GM12892 (cell line): ENCODE measurements at places on chromosomes 3 and 15.

DNA sequence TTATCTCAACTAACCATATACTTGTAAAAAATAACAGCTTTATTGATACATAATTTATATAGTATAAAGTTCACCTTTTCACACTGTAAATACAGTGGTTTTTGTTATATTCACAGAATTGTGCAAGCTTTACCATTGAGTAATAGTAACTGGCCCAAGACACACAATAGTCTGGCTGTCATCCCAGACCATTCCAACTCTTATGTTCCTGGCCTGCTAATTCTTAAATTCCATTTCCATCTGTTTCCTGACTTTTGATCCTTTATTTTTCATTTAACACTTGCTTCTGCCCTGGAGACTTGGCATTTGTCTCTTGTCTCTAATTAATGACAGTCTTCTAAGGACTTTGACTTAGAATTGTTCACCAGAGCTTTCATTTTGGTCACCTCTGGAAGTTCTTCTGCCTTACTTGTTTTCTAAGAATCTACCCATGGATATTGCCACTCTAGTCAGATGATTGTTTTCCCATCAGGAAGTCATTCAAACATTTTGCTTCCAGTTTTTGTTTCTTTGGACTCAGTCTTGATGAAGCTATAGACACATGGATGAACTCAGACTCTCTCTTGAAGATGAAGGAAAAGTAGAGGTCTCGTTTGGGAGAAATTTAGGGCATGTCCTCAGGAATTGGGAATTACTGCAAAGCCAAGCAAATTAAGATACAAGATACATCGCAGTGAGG lies 27.2 kb upstream of the PLSCR4 start:
- no peak for DNase-seq

DNA sequence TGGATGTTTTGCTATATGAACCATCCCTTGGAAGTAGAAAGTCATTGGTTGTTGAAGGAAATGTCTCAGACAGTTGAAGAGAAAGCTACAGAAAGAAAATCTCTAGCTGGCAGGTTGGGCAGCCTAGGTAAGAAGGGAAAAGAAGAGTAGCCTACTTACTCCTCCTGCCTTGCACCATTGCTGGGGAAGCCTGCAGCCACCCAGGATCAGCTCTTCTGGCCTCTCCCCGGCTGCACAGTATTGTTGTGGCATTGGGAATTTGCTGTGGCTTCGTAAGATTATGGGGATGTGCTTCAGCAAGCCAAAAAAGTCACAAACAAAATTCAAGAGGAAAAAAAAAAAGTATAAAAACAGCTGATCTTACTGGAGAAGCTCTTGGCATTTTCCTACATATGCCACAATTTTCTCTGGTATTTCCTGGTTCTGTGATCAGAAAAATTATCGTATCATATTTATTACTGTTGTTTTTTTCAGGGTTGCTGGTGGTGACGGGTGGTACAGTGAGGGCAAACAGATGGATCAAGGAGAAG lies 154.2 kb downstream of the TIGIT start:
- DNase-seq: no peak

GRCh38 chr3:196740481-196741248 lies 1.0 kb downstream of the PAK2 start:
- DNase-seq: no peak

GRCh38 chr3:46966811-46967210 lies 9.7 kb downstream of the CCDC12 start:
- no peak for DNase-seq

GRCh38 chr3:154210986-154211385 lies 89.8 kb downstream of the ARHGEF26 start:
- no peak for DNase-seq

- no peak for DNase-seq
Measured at GRCh38 chr3:133855002-133855370, 40.7 kb downstream of the RAB6B start.

- no peak for DNase-seq
Measured at GRCh38 chr15:57553526-57553925, 38.2 kb upstream of the MYZAP start.

DNA sequence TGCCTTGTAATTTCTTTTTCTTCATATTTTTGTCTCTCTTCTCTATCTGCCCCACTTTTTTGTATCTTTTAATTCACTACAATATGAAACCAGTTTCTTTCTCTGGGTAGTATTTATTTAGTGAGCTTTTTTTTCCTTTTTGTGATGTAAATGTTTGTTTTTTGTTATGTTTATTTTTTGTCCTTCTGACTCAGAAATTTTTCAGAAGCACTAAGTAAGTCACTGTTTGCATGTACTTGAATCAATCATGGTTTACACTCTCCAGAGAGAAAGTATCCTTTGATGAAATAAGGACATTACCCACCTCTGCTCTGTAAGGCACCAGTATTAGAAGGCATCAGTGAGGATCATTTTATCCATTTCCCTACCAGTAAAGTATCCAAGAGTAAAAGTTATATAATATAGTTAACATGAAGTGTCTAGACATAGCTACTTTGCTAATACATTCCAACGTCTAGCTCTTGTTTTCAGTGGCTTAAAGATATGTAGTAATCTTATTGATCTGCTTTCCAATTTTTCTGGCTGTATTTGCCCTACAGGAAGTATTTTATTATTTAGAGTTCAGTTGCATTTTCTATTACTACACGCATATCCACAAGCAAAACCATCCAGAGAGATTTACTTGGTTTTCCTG lies 25.4 kb downstream of the FILIP1L start:
- no peak for DNase-seq

- no peak for DNase-seq
Measured at GRCh38 chr3:129575997-129576384, 30.5 kb downstream of the PLXND1 start.

DNA sequence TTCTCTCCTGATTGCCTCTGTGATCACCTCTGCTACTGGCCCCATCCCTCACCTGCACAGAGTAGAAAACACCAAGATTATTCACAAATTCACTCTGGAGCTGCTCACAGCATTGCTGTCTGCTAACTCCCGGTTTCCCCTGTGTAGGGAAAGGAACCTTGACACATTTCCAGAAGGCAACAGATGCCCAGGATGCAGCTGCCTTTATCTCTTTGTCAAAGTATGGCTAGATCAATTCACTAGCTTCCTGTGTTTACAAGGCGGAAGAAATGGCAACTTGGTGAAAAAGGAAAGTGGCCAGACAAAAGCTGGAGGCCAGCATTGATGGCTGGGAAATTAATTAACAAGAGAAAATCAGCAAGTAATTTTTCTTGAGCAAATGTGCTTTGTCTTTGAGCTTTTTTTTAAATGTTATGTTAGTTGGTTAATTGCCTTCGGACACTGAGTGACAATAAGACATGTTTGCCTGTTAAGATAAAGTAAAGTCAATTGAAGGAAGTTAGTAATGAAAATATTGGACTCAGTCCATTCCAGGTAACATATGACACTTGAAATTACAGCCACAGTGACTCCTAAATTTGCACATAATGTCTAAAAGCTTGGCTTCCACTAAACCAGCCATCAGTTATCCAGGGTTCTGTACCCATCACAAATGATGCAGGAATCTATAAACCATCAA lies 394.6 kb upstream of the IL12A start:
- DNase-seq: no peak

DNA sequence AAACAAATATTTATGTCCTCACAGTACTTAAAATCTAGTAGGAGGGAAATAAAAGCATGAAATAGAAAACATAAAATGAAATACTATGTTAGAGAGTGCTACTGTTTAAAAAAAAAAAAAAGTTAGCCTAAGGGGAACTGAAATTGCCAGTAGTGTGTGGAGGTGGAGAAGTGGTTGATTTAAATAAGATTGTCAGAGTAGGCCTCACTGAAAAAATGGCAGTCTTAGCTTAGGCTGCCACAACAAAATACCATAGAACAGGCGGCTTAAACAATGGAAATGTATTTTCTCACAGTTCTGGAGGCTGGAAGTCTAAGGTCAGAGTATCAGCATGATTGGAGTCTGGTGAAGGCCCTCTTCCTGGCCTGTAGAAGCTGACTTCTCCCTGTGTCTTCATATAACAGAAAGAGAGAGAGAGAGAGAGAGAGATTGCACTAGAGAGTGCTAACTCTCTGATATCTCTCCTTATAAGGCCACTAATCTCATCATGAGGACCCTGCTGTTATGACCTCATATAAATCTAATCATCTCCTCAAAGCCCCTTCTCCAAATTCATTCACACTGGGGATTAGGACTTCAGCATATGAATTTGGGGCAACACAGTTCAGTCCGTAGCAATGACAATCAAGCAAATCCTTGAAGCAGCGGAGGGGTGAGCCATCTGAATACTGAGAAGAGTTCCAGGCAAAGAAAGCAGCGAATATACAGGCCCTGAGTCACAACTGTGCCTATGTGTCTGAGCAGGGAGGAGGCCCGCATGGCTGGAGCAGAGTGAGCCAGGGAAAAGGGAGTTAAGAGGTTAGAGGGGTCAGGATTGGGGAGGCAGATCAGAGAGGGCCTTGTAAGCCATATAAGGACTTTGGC lies 23.6 kb upstream of the LRRC34 start:
- DNase-seq: no peak

DNA sequence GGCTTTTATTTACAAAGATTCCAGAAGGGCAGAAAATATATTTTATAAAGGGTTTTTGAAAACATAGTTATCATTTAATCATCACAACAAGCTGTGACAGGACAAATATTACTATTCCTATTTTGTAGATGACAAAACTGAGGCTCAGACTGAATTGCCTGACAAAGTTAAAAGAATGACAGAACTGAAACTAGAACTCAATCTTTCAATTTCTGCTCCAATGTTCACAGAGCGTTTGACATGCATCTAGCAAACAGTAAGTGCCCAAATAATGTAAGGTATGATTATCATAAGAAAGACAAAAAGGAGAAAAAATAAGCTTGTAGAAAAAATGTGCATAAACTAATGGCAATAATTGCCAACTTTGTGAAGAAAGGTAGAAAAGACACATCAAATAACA lies 61.9 kb downstream of the SCAPER start:
- no peak for DNase-seq

GRCh38 chr3:71585887-71586809 lies 2.6 kb upstream of the FOXP1 start:
- no peak for DNase-seq

DNA sequence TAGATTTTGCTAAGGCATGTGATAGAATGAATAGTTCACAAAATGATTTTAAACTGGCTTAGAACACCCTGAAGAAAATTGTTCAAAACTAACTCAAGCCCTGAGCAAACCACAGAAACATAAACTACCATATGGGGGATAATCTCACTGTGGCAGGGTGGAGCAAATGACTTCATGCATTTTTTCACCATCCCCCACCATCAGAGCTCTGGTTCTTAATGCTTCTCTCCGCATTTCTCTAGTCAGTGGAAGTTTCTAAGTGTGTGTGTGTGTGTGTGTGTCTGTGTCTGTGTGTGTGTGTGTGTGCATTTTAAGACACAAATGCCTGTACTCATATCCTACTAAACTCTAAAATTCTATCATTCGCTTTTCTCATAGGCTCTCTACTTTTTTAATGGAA lies 107.1 kb upstream of the PHLDB2 start:
- no peak for DNase-seq

GRCh38 chr3:27535809-27536392 lies 51.7 kb upstream of the SLC4A7 start:
- DNase-seq: no peak

DNA sequence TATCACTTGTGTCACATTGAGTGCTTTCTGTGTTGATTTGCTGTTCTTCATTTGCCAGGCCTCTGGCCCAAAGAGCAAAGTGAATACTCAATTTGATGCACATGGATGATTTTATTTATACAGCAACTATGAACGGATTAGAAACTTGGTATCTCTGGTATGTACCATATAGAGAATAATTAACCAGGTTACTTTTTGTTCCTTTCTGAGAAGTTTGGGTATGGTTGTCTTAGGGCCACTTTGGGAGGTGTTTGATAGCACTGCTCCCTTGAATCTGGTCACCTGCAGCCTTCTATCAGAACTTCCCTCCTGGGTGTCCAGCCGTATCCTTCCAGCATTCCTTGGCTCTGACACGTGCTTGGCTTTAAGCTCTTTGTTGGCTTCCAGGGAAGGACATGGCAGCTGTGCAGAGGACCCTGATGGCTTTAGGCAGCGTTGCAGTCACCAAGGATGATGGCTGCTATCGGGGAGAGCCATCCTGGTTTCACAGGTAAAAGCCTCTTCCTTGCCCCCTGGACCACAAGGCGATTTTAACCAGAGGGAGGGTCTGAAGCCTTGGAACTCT lies 12.7 kb downstream of the TAGLN3 start:
- DNase-seq: no peak

- no peak for DNase-seq
Measured at GRCh38 chr3:113629584-113630421, 66.6 kb downstream of the USF3 start.

GRCh38 chr3:18443665-18444594 lies 18.8 kb upstream of the SATB1 start:
- no peak for DNase-seq

GRCh38 chr3:5951026-5951425 lies 763.5 kb downstream of the EDEM1 start:
- DNase-seq: no peak

- no peak for DNase-seq
Measured at GRCh38 chr3:176310641-176311040, 886.6 kb downstream of the TBL1XR1 start.

DNA sequence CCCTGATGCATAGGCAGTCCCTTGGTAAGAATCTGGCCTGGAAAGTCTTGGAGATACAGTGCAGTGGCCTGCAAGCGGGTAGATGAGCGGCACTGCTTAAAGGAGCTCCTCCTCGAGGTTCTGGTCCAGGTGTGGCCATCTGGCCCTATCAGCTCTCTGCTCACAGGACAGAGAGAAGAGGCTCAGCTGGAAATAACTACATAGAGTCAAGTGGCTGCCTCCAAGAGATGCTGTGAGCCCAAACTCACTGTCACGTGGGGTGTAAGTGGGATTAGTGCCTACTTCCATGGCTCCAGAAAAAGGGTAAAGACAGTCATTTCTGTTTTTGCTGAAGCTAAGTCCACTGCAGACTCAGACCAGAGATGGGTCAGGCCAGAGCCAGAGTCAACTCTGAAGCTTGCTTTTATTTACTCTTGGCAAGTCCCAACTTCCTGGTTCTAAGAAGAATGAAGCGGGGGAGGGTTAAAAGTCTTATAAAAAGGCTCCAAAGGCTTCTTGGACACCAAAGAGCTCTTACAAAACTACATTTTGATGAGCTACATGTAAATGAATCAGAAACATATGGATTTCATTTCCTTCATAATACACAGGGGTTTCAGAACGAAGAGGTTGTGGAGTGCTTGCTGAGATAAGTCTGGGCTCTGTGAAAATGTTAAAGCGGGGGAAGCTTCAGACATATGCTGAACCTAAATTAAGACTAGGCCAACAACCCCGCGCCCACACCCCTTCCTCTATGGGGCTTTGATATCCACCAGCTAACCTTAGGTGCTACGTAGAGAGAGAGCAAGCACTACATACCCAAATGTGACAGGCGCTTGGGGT lies 77.1 kb downstream of the PDZRN3 start:
- no peak for DNase-seq

DNA sequence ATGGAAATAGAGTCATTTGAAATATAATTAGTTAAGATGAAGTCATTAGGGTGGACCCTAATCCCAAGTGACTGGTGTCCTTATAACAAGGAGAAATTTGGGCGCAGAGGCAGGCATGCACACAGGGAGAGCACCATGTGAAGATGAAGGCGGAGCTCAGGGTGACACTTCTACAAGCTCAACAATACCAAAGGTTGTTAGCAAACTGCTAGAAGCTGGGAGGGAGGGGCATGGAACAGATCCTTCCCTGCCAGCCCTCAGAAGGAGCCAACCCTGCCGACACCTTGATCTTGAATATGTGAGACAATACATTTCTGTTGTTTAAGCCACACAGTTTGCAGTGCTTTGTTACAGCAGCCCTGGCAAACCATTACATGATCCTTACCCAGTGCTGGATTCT lies 57.8 kb downstream of the CCNL1 start:
- no peak for DNase-seq

- no peak for DNase-seq
Measured at GRCh38 chr15:77748078-77749064, 115.7 kb upstream of the LINGO1 start.

GRCh38 chr3:157438194-157438730 lies 1.6 kb downstream of the PTX3 start:
- no peak for DNase-seq
